Karpas-422 (cell line): ENCODE measurements at places on chromosomes 3 and 15.
A peak's percentile ranks its signal among the peaks of the same experiment; 100 is the strongest.

GRCh38 chr15:59372352-59373211 lies at the start of gene MYO1E:
MYO1E (minus strand) TSS chr15:59372871; CDS start chr15:59372500, 371 bp downstream.
- H3K27me3 ChIP-seq = no peaks in the 10 kb centered on the region
- no peaks in the 10 kb centered on the region for H3K36me3 ChIP-seq
- peak; percentile 57 for DNase-seq
- peak within 1 kb of the TSS; percentile 69 for H3K4me3 ChIP-seq
- H3K4me1 ChIP-seq = peaks cover 15% of the 10 kb centered on the region

GRCh38 chr15:76206325-76206976 lies 104.8 kb downstream of the ETFA start:
- H3K4me1 ChIP-seq = no peaks in the 10 kb centered on the region
- H3K27me3 ChIP-seq = no peaks in the 10 kb centered on the region
- DNase-seq = no peak
- H3K36me3 ChIP-seq = 0 out of 2 replicates have a peak, but pooled peaks cover 3% of the 10 kb centered on the region
- no peak overlapping the region for H3K27ac ChIP-seq
- no peak overlapping the region for H3K4me3 ChIP-seq

DNA sequence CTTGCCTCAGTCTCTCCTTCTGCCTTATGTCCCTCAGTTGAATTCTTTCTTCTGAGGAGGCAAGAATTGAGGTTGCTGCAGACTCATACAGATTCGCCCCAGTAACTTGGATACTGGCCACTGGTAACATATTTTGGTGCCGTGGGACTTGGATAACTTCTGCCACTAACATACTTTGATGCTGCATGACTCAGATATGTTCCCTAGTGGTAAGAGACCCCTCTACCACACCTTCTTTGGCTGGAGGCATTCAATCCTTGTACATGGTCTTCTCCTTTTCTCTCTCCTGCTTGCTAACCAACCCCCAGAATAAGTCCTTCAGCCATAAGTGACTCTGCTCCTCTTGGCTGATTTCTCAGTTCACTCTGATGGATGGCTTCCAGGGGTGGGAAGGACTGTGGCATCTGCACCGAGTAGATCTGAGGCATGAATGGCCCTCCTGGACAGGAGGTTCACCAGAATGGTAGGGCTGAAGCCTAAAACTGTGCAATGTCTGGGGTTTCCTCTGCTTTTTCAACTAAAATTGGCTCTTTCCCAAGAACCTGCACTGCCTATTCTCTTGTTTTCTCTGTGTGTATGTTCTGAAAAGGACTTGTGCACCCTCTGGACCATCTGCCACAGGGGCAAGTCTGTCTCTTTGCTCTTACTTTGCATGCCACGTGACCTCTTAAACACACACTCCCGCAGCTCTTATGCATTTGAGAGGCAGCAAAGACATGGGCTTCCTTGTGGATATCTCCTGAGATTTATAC lies 55.5 kb upstream of the FSTL1 start:
- H3K36me3 ChIP-seq = no peaks in the 10 kb centered on the region
- no peaks in the 10 kb centered on the region for H3K27me3 ChIP-seq
- DNase-seq = no peak
- peaks cover 5% of the 10 kb centered on the region; the same call in 1 of the 2 replicates for H3K4me1 ChIP-seq
- H3K4me3 ChIP-seq = no peak overlapping the region

DNA sequence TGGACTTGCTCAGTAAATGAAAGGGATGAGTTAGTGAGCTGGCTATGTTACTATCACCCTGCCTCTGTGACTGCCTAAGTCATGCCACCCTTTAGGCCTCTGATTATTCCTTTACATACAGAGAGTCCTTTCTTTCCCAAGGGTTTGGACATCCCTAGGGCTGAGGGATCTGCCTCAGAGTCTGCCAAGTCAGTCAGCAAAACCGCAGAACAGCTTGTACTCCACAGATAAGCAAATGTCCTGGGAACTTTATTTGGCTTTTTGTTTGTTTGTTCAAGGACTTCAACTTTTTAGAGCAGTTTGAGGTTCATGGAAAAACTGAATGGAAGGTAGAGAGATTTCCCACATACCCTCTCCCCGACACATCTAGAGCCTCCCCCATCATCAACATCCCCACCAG lies 82.6 kb upstream of the TRIM42 start:
- no peaks in the 10 kb centered on the region for H3K27me3 ChIP-seq
- H3K27ac ChIP-seq = no peak overlapping the region
- H3K4me1 ChIP-seq = peaks cover 25% of the 10 kb centered on the region
- no peak overlapping the region for H3K4me3 ChIP-seq

- no peaks in the 10 kb centered on the region for H3K27me3 ChIP-seq
- H3K36me3 ChIP-seq = no peaks in the 10 kb centered on the region; the same call in 1 of the 2 replicates
- no peak overlapping the region for H3K4me3 ChIP-seq
Measured at GRCh38 chr15:52436981-52437380, 91.7 kb downstream of the MYO5A start.

DNA sequence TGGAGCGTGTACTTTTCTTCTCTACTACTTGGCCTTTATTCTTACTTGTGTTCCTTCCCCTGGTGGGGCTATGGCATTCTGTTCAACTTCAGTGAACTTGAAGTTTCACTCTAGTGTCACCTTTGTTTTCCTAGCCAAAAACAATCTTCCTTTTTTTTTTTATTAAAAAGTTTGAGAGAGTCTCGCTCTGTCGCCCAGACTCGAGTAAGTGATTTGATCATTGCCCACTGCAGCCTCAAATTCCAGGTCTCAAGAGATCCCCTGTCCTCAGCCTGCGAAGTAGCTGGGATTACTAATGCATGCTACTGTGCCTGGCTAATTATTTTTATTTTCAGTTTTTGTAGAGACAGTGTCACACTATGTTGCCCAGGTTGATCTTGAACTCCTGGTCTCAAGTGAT lies 124.8 kb downstream of the SST start:
- H3K27ac ChIP-seq = no peak overlapping the region
- H3K4me3 ChIP-seq = no peak overlapping the region
- no peaks in the 10 kb centered on the region for H3K27me3 ChIP-seq
- DNase-seq = no peak

- H3K27me3 ChIP-seq = no peaks in the 10 kb centered on the region
- H3K4me1 ChIP-seq = peaks cover 7% of the 10 kb centered on the region
- no peak overlapping the region for H3K4me3 ChIP-seq
- DNase-seq = no peak
Measured at GRCh38 chr3:10309736-10310135, 11.2 kb downstream of the SEC13 start.

- no peak overlapping the region for H3K27ac ChIP-seq
- no peaks in the 10 kb centered on the region for H3K36me3 ChIP-seq
- H3K4me3 ChIP-seq = no peak overlapping the region
Measured at GRCh38 chr15:66151809-66152208, 101.7 kb downstream of the MEGF11 start.

- DNase-seq = no peak
- H3K27me3 ChIP-seq = no peaks in the 10 kb centered on the region
- no peaks in the 10 kb centered on the region for H3K4me1 ChIP-seq
- no peak overlapping the region for H3K4me3 ChIP-seq
- no peaks in the 10 kb centered on the region for H3K36me3 ChIP-seq
Measured at GRCh38 chr15:91146728-91147127, 46.7 kb downstream of the SV2B start.

GRCh38 chr3:55441499-55441898 lies 45.6 kb downstream of the WNT5A start:
- H3K4me1 ChIP-seq = no peaks in the 10 kb centered on the region
- no peak overlapping the region for H3K27ac ChIP-seq
- H3K4me3 ChIP-seq = no peak overlapping the region
- H3K36me3 ChIP-seq = no peaks in the 10 kb centered on the region
- H3K27me3 ChIP-seq = no peaks in the 10 kb centered on the region; the same call in 1 of the 2 replicates

DNA sequence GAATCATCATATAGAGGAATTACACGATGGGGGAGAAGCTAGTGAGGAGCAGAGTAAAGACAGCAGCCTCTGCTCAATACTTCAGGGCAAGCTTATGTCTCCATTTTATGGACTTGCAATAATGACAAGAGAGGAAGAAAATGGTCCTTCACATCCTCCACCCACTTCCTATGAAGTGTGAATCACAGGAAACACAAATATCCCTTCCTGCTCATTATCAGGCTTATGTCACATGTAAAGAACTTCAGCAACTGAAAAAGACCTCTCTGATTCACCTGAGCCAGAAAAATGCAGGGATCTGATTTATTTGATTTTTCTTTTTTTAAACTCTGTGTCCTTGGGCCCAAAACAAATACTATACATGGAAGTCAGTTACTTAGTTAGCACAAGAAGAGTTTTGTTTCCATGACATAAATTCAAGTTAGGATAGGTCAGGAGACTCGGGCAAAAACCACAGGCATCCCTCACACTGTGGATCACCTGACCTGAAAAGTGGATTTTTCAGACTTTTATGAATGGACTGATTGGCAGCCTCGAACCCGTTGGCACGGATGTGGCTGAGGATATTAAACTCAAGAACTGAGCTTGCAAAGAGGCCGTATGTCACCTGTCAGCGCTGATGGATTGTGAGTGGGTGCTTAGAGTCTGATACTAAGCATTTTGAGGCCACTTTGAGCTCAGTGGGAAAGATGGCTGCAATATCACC lies 620.8 kb upstream of the MDFIC2 start:
- DNase-seq = no peak
- H3K27ac ChIP-seq = no peak overlapping the region
- no peaks in the 10 kb centered on the region for H3K27me3 ChIP-seq
- no peak overlapping the region for H3K4me3 ChIP-seq

GRCh38 chr15:78431955-78432354 lies 6.1 kb upstream of the IREB2 start:
- no peak for DNase-seq
- H3K27me3 ChIP-seq = no peaks in the 10 kb centered on the region
- no peak overlapping the region for H3K4me3 ChIP-seq
- no peak overlapping the region for H3K27ac ChIP-seq
- peaks cover under 1% of the 10 kb centered on the region for H3K4me1 ChIP-seq
- H3K36me3 ChIP-seq = no peaks in the 10 kb centered on the region

- DNase-seq = no peak
- H3K36me3 ChIP-seq = peaks cover 30% of the 10 kb centered on the region; the same call in 1 of the 2 replicates
- H3K4me1 ChIP-seq = no peaks in the 10 kb centered on the region
- no peak overlapping the region for H3K27ac ChIP-seq
- no peak overlapping the region for H3K4me3 ChIP-seq
Measured at GRCh38 chr3:196365736-196366135, 27.5 kb upstream of the TM4SF19 start.
